ENCODE measurements at places on chromosomes 1 and 21. TPM values are rescaled to one million over a fixed set of nuclear protein-coding genes. Genes with fewer than 3 reads are reported as not detected.

CYP4Z1 gene
- 0.80 TPM for polyA plus RNA-seq

TNFSF18 gene
- polyA plus RNA-seq: 0.12 TPM

PTGFR gene
- 0.60 TPM for polyA plus RNA-seq

FCRL2 gene
- polyA plus RNA-seq: 0.37 TPM

OR2T5 gene
- polyA plus RNA-seq: not detected

RNF186 gene
- 0.62 TPM for polyA plus RNA-seq

CTTNBP2NL gene
- 3.6 TPM for polyA plus RNA-seq

DIRAS3 gene
- polyA plus RNA-seq: 3.1 TPM

ZNF683 gene
- polyA plus RNA-seq: 0.25 TPM

GJA9 gene
- polyA plus RNA-seq: not detected

RHBDL2 gene
- 4.3 TPM for polyA plus RNA-seq

HMGCS2 gene
- 83.4 TPM for polyA plus RNA-seq

G0S2 gene
- 65.5 TPM for polyA plus RNA-seq

MUTYH gene
- polyA plus RNA-seq: 19.4 TPM

TMPRSS15 gene
- polyA plus RNA-seq: not detected

FTCD gene
- 0.25 TPM for polyA plus RNA-seq

LCE1A gene
- not detected for polyA plus RNA-seq

ZZZ3 gene
- 9.6 TPM for polyA plus RNA-seq

FCN3 gene
- 4.1 TPM for polyA plus RNA-seq

C1orf146 gene
- polyA plus RNA-seq: not detected

MAP3K7CL gene
- 2.6 TPM for polyA plus RNA-seq

ANKRD65 gene
- 13.3 TPM for polyA plus RNA-seq

CYYR1 gene
- 4.4 TPM for polyA plus RNA-seq

C1QC gene
- 50.1 TPM for polyA plus RNA-seq

BSND gene
- not detected for polyA plus RNA-seq

ACTL8 gene
- not detected for polyA plus RNA-seq

HCRTR1 gene
- polyA plus RNA-seq: not detected

GJA8 gene
- not detected for polyA plus RNA-seq

OR2M3 gene
- polyA plus RNA-seq: not detected

OR2W3 gene
- polyA plus RNA-seq: not detected

ANKRD45 gene
- 0.15 TPM for polyA plus RNA-seq

SPATA46 gene
- polyA plus RNA-seq: not detected

ADAM15 gene
- polyA plus RNA-seq: 267 TPM

SGIP1 gene
- polyA plus RNA-seq: 1.2 TPM

TMCO4 gene
- polyA plus RNA-seq: 16.7 TPM

RNU1-2 gene
- polyA plus RNA-seq: not detected

PERM1 gene
- polyA plus RNA-seq: 0.46 TPM

CD1E gene
- not detected for polyA plus RNA-seq

HSD3B1 gene
- not detected for polyA plus RNA-seq

TMEM269 gene
- not detected for polyA plus RNA-seq

SFN gene
- polyA plus RNA-seq: 410 TPM

IL24 gene
- not detected for polyA plus RNA-seq

OR2T11 gene
- not detected for polyA plus RNA-seq
